GM03348 (cell line): ENCODE measurements at places on chromosomes 5 and 9.

DNA sequence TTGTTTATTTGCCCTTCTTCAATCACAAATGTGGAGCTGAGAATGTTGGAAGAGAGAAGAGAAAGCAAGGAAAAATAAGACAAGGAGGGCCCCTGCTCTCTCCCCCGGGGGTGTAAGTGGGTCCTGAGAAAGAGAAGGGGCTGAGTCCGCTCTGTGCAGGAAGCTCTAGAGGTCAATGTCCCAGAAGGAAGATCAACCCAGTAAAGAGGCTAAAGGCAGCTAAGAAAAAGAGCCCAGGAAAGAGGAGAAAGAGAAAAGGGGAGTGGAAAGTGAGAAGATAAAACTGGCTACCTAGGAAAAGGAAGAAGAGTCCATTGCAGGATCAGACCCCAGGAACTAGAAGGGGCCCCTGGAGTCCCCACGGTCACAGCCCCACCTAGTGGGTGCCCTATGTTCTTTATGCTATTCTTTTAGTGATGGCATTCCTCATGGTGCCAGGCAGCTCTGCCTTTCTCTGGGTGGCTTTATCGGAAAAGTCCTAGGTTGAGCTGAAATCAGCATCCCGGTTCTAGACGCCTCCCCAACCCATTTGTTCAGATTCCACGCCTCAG is 583.4 kb downstream of the ACTL7B start:
- DNase-seq: peak; percentile 87

DNA sequence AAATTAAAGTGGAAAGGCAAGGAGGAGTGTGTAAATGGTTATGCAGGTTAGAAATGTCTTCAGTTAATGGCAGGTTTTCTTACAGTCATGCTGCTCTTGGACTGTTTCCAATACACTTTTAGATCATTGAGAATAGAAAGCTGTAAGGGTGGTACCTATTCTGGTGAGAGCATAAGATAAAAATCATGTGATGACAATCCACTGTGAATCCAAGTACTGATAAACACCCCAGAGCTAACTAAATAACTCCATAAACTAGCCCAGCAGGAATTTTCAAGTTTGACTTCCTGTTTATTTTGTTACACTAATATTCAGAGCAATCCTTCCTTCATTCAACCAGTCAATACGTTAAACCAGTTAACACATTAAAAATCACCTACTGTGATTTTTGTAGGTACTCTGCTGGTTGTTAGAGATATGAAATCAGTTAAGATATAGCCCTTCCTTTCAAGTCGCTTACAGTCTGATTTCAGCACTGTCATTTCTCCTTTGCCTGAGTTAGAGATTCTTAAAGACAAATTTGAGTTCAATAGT is 22.6 kb downstream of the VCAN start:
- no peak for DNase-seq

GRCh38 chr5:86244153-86244552 is 373.6 kb upstream of the COX7C start:
- DNase-seq: no peak

DNA sequence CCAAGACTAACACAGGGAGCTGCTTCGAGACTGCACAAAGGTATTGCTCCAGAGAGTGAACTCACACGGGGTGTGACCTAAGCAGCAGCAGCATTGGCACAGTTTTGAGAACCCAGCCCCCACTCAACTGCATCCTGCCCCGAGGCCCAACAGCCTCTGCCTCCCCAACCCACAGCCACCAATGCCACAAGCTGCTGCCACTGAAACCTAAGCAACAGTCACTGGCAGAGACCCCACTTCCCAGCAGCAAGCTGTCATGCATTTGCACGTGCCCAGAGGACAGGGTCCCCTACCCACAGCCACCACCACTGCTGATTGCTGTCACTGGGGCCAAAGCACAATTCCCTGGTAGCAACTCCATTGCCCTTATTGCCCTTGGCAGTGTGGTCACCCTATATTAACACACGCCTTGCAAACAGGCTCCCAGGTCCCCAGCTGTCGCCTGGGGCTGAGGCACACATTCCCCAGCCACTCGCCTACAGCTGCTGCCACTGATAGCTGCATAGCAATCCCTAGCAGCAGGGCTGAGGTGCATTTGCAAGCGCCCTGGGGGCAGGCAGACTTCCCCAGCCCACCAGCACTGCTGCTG is 141.0 kb downstream of the AGTPBP1 start:
- no peak for DNase-seq

DNA sequence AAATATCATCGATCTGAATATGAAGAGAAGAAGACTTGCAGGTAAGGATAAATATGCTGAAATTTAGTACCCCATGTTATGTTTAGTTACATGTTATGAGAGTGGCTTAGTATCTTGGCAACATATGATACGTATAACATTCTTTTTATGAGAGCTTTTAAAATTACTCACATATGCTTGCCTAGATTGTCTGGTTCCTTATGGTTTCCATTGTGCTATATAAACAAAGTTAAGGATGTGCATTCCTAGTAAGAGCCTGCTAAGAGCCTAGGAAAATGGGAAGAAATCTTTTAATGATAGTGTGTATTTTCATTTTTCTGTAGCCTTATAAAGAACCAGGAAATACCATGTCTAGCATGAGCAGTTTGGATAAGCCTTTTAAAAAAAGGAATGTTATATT is 112.0 kb upstream of the KCNN2 start:
- DNase-seq: no peak

DNA sequence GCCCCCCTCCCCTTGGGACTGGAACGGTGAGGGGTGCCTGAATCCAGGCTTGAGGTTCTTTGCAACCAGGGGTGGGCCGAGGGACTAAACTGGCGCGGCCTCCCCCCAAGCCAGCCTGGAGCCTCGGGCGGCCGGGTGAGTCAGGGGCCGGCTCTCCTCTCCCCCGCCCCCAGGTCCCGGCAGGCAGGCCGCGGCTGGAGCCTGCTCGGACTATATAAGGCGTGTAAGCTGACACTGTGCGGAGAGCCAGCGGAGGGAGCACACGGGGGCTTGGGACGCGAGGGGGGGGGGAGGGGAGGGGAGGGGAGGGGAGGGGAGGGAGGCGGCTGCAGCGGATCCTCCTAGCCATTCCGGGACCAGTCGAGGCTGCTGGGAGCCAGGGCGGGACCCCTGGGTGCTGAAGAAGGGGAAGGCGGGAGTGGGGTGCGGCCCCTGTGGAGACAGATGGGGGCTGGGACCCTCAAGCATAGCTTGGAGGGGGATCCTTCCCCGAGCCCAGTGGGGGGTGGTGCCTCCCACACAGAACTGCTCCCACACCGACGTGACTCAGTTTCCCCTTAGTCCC is 595 bp downstream of the PDLIM7 start:
- peak; percentile 92 for DNase-seq

- DNase-seq: no peak
Observed at GRCh38 chr5:119304439-119305211, 51.2 kb upstream of the TNFAIP8 start.

- no peak for DNase-seq
Observed at GRCh38 chr5:78557601-78558000, 91.0 kb downstream of the LHFPL2 start.

DNA sequence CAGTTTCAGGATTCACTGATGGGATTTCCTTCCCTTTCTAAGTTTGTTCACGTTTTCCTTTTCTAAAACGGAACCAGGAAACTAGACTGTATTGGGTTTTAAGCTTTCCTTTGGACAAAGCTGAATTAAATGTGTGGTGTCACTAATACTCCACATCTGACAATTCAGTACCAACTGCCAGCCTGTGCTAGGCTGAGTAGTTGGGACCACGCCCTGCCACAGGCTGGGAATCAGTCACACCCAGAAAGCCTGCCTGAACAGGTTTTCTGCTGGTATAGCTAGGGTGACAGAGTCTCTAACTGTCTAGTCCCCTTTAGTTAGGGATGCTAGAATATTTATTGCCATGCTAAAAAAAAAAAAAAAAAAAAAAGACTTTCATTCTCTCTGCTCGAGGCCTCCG is 15.6 kb downstream of the SPACA9 start:
- DNase-seq: no peak

GRCh38 chr9:111051400-111051799 is 13.1 kb upstream of the LPAR1 start:
- no peak for DNase-seq

GRCh38 chr5:55541056-55541635 is 6.4 kb upstream of the PLPP1 start:
- no peak for DNase-seq

- no peak for DNase-seq
Observed at GRCh38 chr9:132876849-132877248, 1.2 kb downstream of the AK8 start.

- no peak for DNase-seq
Observed at GRCh38 chr5:129698661-129699060, 49.2 kb upstream of the MINAR2 start.
